ENCODE measurements at places on chromosomes 5 and 9. TPM values are rescaled to one million over a fixed set of nuclear protein-coding genes. Genes with fewer than 3 reads are reported as not detected.

The TERT gene
- 2.7 TPM for total RNA-seq

The CDC20B gene
- total RNA-seq, result 0.08 TPM

The NNT gene
- total RNA-seq, result 10.7 TPM

The WNT8A gene
- not detected for total RNA-seq

The CD14 gene
- total RNA-seq, result 3.4 TPM

The PCDHGB1 gene
- 1.5 TPM for total RNA-seq

Measured in A549 treated with dexamethasone at 1 μM for 4 hours (cell line).